ENCODE measurements at places on chromosomes 3 and 15. TPM values are rescaled to one million over a fixed set of nuclear protein-coding genes. Genes with fewer than 3 reads are reported as not detected.

DNA sequence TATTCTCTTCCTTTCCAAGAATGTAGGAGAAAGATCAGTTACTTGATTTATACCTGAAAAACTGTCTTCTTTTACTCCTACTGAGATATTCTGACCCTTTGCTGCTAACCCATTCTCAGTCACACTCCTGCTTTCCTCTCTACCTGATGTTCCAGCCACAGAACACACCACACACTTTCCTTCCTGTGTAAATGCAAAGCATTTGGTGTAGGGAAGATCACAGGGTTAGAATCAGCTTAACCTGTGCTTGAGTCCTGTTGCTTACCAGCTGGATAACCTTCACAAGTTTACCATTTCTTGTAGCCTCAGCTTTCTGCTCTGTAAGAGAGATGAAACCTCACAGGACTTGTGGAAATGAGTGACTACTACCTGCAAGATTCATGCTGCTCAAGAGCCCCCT, 489.8 kb upstream of the GOLIM4 start:
- DNase-seq, result no peak

GRCh38 chr3:31213869-31214486, 318.7 kb upstream of the STT3B start:
- DNase-seq, result no peak

DNA sequence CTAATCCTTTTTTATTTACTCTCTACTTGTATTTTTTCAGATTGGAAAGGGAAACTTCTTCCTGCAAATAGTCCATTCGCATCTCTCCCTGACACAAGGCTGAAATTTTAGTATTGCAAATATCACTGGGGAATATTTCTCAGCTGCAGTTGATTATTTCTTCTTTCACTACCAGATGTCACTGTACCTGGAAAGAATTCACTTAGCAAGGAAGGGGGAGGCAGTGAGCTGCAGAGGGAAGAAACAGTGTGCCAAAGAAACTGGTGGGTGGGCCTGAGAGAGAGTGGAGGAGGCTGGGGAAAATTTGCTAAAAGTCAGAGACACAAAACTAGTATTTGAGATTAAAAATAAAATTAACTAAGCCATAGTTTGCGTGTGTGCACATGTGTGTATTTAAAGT, 142.3 kb upstream of the STT3B start:
- DNase-seq, result no peak

- DNase-seq, result no peak
Measured at GRCh38 chr15:63203451-63204090, 14.2 kb downstream of the RAB8B start.

GRCh38 chr3:142647856-142648255, 51.7 kb downstream of the PLS1 start:
- no peak for DNase-seq

- DNase-seq, result no peak
Measured at GRCh38 chr3:78090382-78090781, 1050.5 kb downstream of the ROBO2 start.

DNA sequence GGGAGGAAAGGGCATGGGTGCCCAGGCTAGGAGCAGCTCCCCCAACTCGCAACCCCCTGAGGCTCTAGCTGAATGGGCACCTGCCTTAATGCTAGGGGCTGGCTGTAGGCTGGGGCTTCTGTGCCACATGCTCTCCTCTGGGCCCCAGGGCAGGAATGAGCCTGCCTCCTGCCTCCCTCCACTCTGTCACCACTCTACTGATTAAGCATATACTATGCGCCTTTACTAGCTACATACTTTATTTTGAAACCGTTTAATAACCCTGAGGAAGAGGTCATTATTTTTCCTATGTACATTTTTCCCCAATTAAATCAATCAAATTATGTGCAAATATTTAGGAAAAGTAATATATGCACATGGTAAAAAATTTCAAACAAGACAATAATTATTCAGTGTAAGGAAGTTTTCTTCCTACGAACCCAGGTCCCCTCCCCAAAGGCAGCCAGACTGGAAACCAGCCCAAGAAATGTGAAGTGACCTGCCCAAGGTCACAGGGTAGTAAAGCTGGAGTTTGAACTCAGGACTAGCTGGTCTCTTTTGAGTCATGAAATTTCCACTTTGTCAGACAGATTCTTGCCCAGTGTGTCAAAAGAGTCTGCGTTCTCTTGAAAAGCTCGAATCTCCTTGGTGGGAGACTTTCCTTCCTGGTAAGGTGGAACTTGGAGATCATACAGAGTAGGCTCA, 122.5 kb downstream of the DNAJB8 start:
- DNase-seq, result no peak

- no peak for DNase-seq
Measured at GRCh38 chr15:36133742-36134141, 445.7 kb upstream of the CDIN1 start.

GRCh38 chr3:185677146-185677829, 91.2 kb downstream of the SENP2 start:
- peak; percentile 68 for DNase-seq

GRCh38 chr3:16224325-16224724, 40.4 kb downstream of the DPH3 start:
- no peak for DNase-seq

- DNase-seq, result no peak
Measured at GRCh38 chr15:52617026-52617425, 48.2 kb upstream of the ARPP19 start.

DNA sequence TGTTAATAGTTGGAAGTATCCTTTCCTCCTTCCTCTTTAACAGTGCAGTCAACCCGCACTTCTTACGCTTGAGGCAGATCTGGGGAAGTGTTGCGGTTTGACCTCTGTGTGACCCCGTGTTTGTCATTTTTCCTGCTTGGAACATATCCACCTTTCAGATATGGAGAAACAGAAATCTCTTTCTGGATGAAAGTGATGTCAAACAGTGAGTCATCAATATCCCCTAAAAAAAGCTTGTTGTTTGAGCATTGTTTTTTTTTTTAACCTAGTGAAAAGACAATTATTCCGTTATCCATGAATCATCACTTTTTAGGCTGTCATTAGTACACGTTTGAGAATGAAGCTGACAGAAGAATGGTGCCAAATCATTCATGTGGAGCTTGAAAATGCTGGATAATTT, 293.7 kb downstream of the ARPP21 start:
- peak; percentile 54 for DNase-seq

- DNase-seq, result no peak
Measured at GRCh38 chr15:63196842-63197241, 7.4 kb downstream of the RAB8B start.

DNA sequence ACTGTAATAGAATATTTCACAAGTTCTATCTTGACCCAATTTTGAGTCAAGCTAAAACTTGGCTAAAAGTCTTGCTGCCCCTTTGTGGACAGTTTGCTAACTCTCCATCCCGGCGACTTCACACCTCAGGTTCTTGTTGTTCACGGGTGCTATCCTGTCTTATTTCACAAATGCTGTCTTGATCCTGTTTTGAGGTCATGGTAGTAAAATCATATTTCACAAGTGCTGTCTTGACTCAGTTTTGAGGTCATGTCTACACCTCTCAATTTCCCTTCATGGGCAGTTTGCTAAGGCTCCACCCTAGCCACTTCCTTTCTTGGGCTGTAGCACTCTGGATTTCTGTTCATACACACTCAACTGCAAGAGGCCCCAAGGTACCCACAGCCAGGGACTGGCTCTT, 45.0 kb upstream of the GK5 start:
- DNase-seq, result no peak

DNA sequence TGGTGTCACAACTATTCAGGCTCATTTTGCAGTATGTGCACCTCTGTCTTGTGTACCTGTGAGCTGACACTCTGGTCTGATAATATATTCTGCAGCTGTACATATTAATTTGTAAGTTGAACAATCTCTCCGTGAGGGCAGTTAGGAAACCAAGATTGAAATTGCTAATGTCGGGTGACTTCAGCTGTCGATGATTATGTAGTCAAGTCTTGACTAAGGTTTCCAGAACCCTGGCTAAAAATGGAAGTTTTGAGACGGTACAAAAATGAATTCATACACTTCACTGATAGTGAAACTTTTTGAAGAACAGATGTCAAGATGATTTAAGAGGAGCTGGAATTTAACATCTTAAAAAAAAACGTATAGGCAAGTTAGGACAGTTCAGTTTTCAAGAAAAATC, 196.8 kb upstream of the ICE2 start:
- no peak for DNase-seq

DNA sequence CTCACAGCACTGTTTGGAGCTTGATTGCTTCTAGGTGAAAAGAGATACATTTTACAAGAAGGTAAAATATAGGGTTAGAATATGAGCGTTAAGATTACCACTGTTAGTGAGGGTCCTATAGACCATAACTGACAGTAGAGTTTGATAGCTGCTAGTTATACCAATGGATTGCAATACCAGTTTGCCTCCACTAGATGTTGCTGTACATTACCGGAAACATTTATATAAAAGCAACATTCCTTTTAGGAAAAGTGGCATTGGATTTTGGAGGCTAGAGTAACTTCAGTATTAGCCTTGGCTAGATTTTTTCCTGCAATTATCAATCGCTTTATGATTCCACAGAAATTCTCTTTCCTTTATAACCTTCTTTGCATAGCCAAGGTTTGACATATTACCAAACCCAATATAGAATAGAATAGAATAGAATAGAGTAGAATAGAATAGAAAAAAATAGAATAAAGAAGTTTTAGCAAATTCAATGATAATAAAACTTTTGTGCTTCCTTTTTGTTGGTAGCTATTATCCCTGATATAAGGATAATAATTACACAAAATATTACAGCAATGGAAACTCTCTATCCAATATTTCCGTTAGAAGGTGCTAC, 1093.6 kb upstream of the ALCAM start:
- DNase-seq, result no peak

- DNase-seq, result no peak
Measured at GRCh38 chr15:72369964-72370363, 5.8 kb downstream of the HEXA start.

- DNase-seq, result no peak
Measured at GRCh38 chr3:17605032-17605431, 137.4 kb downstream of the TBC1D5 start.

DNA sequence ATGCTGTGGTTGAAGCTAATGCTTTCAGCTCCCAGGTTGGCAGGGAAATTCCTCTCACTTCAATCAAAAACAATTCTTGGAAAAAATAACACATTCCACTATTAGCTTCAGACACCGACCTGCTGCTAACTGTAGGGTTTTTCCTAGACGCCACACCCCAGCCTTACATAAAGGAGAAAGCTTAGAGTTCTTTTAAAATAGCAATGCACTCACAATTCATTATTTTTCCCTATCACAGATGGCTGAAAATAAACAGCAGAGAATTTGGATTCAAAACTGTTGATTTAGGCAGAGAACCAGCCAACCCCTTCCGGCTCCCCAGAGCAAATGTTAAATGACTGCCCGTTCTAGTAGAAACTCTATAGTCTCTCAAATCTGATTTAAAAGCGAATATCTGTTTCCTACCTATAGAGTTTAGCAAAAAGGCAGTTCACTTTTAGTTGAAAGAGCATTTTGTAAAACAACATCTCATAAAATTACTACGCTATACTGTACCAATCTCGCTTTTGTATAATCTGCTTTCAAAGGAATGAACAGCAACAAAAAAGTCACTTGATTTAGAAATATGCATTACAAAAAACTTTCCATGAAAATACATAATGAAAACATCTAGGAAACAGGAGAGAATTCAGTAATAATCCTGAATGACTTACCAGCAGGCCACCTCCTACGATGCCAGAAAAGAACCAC, 586 bp downstream of the TM4SF1 start:
- no peak for DNase-seq

Gene DNAH12
- not detected for total RNA-seq

Gene CIDEC
- not detected for total RNA-seq

Gene PHLDB2
- 8.3 TPM for total RNA-seq

Gene SLC22A14
- 0.35 TPM for total RNA-seq

Gene SFMBT1
- total RNA-seq, result 10.1 TPM

Gene WDR6
- total RNA-seq, result 27.8 TPM

All from NCI-H460 (cell line).